ENCODE measurements at places on chromosomes 4 and X.

GRCh38 chr4:42642101-42642797, 14.7 kb downstream of the ATP8A1 start:
- no peak for DNase-seq

GRCh38 chr4:100872811-100873210, 355.0 kb upstream of the EMCN start:
- DNase-seq, result no peak

DNA sequence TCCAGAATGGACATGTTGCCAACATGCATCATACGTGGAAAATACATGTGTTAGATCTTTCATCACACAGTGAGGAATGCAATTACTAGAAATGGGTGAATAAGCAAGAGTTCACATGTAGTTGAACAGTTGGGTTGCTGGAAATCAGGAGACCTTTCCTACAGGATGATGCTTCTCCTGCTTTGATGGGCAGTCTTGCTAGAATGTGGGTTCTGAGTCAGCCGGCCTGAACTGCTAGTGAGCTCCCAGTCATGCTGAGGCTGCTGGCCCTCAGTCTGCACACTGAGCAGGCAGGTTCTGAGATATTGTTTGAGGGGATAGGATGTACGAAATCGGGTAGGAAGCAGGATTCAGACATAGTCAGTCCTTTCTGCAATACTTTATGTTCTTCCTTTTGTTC, 20.2 kb downstream of the MSL3 start:
- no peak for DNase-seq

GRCh38 chr4:155684892-155685541, 18.4 kb downstream of the GUCY1A1 start:
- no peak for DNase-seq

DNA sequence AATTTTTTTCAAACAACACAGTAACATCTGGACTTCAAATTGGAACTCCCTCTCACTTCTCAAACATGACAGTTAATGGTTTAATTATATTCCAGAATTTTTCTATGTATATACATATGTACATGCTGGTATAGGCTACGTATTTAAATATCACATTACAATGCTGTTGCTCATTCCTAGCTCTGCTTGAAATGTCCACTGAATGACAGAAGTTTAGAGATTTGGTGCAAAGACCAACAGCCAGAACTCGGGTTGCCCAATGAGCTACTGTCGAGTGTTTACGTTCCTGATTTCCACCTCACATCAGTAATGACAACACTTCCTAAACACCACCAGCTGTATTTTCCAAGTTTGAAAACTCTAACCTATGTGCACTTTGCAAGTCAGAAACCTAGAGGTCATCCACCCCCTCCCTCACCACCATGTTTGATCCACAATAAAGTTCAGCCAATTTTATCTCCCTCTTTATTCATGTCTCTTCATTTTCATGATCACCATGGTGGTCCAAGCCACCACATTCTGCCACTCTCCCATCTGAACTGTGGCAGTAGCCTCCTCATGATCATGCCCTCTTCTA, 49.3 kb upstream of the RPL34 start:
- no peak for DNase-seq

DNA sequence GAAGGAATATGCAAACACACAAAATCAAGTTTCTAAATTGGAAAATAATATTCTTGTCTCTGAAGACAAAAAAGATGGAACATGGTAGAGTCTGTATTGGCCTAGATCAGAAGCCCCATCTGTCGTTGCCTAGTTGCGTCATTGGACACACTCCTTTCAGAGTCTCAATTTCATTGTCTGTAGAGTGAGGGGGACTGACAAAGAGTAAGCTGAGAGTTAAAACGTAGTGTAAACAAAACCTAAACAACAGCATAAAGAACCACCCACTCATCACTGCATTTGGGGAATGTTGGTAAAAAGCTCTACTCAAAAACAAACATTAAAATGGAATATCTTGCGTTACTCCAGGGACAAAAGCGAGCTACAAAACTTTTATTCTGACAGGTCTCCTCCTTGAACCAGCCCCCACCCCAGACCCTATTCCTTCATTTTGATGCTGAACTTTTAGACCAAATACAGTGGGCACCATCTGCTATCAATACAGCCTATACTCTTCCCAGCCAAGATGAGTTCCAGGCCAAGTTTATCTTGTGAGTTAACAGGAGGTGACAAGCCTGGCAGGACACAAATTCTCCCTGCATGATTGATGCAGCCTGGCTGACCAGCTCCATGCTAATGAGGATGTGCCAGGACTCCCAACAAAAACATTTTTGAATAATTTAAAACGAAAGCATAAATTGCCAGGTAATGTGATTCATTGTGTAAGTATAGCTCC, 125.2 kb downstream of the COL25A1 start:
- no peak for DNase-seq

DNA sequence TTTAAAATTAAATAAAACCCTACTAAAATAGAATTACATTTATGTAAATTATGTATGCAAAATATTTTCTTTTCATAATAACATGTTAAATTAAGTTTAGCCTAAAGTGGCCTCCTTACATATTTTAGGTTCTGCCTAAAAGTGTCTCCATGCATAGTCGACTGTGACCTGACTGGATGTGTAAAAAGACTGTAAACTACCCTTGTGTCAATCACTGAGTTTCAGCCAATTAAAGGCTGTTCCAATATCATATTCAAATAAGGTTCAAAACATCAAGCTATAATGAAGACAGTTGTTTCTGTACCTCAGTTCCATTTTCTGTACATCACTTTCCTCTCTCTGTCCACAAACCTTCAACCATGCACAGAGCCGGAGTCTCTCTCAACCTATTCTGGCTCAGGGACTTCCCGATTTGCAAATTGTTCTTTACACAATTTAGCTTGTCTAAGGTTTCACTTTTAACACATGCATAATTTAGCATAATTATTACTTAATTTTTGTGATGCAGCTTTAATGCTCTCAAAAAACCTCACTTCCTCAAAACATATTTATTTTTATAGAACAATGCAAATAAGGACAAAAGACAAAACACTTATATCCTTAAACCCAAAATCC, 60.1 kb downstream of the SH3RF1 start:
- no peak for DNase-seq

GRCh38 chrX:30504309-30504708, 73.3 kb downstream of the TASL start:
- DNase-seq, result no peak

GRCh38 chr4:184313702-184314659, 96.3 kb upstream of the ENPP6 start:
- no peak for DNase-seq

- DNase-seq, result no peak
These were observed 183.1 kb upstream of the TTC29 start for GRCh38 chr4:147128787-147129186.

DNA sequence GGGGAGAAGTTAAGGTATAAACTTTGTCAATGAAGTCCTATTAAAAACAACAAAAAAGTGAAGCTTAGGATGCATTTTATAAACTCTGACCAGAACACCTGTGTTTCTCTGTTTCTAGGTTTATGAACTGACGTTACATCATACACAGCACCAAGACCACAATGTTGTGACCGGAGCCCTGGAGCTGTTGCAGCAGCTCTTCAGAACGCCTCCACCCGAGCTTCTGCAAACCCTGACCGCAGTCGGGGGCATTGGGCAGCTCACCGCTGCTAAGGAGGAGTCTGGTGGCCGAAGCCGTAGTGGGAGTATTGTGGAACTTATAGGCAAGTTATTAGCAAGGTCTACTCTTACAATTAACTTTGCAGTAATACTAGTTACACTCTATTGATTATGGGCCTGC, 46.6 kb downstream of the HTT start:
- no peak for DNase-seq

DNA sequence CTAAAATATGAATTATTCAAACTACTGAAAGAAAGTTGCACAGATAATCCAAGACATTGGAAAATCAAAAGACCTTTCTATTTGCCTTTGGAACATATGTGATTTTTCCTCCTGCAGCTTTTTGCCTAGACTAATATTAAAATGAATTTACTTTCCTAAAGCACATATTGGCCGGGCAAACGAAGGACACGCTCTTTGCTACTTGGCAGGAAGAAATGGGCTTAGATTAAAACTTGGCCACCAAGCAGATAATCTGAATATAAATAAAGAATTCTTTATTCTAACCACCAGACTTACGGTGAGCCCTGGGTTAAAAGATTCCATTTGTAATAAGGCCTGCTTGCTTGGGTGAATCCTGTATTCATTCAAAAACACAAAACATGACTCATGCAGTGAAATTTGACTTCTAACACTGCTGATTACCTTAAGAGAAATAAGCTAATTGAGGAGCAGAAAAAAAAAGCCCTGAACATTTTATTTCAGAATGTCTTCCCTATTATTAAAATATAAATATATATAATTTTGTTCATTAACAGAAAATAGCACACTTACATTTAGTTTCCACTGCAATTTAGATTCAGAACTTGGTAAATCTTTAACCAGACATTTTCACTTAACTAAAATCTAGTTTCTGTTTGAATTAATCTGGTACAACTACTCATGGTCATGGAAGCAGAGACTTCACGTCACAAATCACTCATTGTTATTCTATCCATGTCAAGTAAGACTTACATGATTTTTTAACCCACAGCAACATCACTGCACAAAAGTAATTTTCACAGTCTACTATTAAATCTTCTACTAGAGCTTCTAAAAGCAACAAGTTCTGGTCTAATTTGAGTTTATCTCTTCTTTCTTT, 116.1 kb upstream of the PLAC1 start:
- no peak for DNase-seq

- DNase-seq, result no peak
These were observed 123.5 kb downstream of the PPARGC1A start for GRCh38 chr4:23766344-23766743.

DNA sequence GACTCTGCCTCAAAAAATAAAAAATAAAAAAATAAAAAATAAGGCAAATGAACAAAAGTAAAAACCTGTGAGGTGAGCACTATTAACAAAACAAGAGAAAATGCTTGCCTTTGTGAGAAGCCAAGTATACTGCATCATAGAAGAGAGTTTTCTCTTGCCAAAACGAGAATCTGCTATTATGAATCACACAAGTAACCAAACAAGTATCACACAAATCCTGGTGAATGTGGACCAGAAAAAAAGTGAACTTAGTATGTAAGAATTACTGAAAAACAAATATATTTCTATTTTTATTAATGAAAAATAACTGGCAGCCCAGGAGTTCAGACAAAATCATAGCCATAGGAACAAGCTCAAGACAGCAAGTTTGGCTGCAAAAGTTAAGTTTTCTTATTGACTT, 193.5 kb downstream of the PDGFC start:
- no peak for DNase-seq

DNA sequence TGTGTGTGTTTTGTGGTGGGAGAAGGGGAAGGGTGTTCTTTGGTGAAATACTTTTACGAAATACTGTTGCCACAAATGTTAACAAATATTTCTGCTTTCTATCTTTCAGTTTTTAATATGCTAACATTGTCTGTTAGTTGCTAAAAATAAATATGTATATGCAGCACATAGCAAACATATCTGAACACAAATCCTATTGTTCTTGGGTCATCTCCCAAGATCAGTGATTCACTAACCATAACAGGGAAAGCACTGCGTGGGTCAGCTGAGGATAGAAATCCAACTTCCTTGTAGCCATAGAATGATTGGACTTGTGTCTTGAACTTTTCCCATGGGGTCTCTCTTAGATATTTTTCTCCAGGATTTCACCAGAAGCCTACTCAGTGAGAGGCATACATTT, 250.3 kb upstream of the FAM47A start:
- no peak for DNase-seq

GRCh38 chrX:138897621-138898492, 186.3 kb upstream of the FGF13 start:
- no peak for DNase-seq

- DNase-seq, result no peak
These were observed 90.3 kb downstream of the COMMD8 start for GRCh38 chr4:47373174-47373573.

DNA sequence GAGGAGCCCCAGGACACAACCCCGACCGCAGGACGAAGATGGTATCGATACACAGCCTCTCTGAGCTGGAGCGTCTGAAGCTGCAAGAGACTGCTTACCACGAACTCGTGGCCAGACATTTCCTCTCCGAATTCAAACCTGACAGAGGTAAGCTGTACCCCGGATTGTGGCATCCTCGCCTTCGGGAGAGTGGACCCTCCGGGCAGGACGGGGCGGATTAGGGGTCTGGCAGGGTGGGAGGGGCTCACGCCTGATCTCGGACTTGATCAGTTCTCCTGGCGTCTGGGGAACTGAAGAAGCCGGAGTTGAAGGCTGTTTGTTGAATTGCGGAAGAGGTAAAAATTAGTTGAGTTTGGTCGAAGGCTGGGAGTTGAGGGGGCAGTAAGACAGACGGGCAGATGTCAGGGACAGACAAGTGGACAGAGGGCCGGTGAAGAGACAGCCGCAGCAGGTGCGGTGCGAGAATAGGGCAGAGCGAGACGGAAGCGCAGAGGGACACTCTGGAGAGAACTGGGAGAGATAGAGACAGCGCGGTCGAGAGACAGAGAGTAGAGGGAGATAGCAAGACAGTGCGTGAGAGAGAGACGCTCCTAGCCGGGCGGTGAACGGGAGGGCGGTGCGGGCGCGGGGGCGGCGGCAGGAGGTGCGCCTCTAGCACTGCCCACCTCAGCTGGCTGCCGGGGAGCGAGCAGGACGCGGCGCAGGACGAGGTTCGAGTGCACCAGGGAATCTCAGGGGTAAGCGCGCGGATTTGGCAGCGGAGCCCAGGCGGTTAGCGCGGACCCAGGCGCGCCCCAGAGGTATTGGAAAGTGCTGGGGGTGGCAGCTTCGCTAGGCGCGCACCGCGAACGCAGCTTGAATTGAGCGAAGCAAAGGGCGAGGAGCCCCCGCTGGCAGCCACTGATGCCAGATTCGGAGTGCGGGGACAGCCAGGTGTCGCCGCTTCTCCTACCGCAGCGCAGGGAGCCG, 23.9 kb downstream of the ARHGAP36 start:
- no peak for DNase-seq

GRCh38 chr4:155548173-155548572, 118.5 kb upstream of the GUCY1A1 start:
- DNase-seq, result no peak

DNA sequence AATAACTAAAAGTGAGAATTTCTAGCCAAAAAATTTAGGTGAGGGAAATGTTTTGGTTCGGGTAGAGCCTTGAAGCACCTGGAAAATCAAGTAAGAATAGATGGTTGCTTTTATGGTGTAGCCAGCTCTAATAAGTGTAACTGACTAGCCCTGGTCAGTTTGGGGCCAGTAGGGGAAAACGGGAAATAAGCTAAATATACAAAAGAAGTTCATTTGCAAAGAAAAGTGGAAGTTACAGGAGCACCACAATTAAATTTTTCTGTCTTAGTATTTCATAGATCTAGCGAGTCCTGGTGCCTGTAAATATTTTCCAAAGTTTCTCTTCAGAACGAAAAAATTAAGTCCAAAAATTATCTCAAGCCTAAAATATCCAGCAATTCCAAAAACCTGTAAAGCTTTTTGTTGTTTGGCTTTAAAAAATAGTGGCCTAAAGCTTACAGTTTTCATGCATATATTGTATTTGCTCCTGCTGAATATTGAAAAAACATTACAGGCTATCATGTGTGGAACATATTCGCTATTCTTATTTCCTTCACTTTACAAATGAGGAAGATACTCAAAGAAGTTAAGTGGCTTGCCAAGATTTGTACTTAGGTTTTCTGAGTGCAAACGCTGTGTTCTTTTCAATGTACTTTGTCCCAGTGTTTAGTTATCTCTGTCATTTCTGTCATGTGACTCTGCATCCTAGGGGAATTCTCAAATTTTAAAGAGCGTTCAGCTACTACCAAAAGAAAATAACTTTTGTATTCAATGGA, 7.3 kb upstream of the PTPN13 start:
- DNase-seq, result no peak

- DNase-seq, result no peak
These were observed 297.0 kb upstream of the PUDP start for GRCh38 chrX:7444967-7445366.

GRCh38 chr4:56147371-56147770, 198.6 kb downstream of the CEP135 start:
- DNase-seq, result no peak
